ENCODE measurements at places on chromosomes 2 and 18. TPM values are rescaled to one million over a fixed set of nuclear protein-coding genes. Genes with fewer than 3 reads are reported as not detected.

Gene CKAP2L
- 25.1 TPM for total RNA-seq

Gene FAM110C
- total RNA-seq = not detected

Gene ARHGAP15
- not detected for total RNA-seq

Gene CNGA3
- not detected for total RNA-seq

Gene ADAM23
- 0.03 TPM for total RNA-seq

Gene SOCS6
- 23.8 TPM for total RNA-seq

Gene BMP10
- total RNA-seq = not detected

Gene VWA3B
- total RNA-seq = not detected

Gene POTEI
- total RNA-seq = not detected

Gene GNAL
- total RNA-seq = 5.5 TPM

Gene PPIL3
- 30.4 TPM for total RNA-seq

Gene GAL3ST2
- total RNA-seq = not detected

Gene EFR3B
- total RNA-seq = 0.39 TPM

Gene MAP2
- 0.21 TPM for total RNA-seq

Gene REG3A
- total RNA-seq = not detected

Gene CXCR2
- not detected for total RNA-seq

Gene TEKT4
- total RNA-seq = not detected

Gene RAB6C
- total RNA-seq = not detected

Gene TRABD2A
- total RNA-seq = 11.8 TPM

Gene LRRC30
- not detected for total RNA-seq

Gene SPP2
- not detected for total RNA-seq

Gene RALB
- 63.1 TPM for total RNA-seq

Gene FSIP2
- total RNA-seq = not detected

Gene RAD51AP2
- not detected for total RNA-seq

Gene MOGAT1
- total RNA-seq = not detected

Gene CNDP1
- not detected for total RNA-seq

Gene NT5C1B
- total RNA-seq = not detected

Gene RTP5
- total RNA-seq = not detected

Gene CXCR1
- not detected for total RNA-seq

Gene EVX2
- not detected for total RNA-seq

Gene COL3A1
- 1,297 TPM for total RNA-seq

Gene LCT
- not detected for total RNA-seq

Gene C2orf66
- total RNA-seq = 0.05 TPM

Gene ANO7
- 1.7 TPM for total RNA-seq

Gene SLC16A14
- 0.47 TPM for total RNA-seq

Gene SS18
- total RNA-seq = 147 TPM

Gene SESTD1
- total RNA-seq = 23.1 TPM

Gene RRM2
- 209 TPM for total RNA-seq

Gene UGT1A8
- not detected for total RNA-seq

Gene ONECUT2
- total RNA-seq = not detected

Gene SLC9A4
- not detected for total RNA-seq

Gene CYP1B1
- total RNA-seq = 9.8 TPM

Gene FZD7
- 90.7 TPM for total RNA-seq

Gene FOXI3
- total RNA-seq = not detected

Gene IKZF2
- 2.1 TPM for total RNA-seq

Gene ALPI
- total RNA-seq = not detected

Gene DNAH6
- 1.1 TPM for total RNA-seq

Gene TCF4
- 33.6 TPM for total RNA-seq

Measured in SJSA1 (cell line).